ENCODE measurements at places on chromosomes 6 and 20.

DNA sequence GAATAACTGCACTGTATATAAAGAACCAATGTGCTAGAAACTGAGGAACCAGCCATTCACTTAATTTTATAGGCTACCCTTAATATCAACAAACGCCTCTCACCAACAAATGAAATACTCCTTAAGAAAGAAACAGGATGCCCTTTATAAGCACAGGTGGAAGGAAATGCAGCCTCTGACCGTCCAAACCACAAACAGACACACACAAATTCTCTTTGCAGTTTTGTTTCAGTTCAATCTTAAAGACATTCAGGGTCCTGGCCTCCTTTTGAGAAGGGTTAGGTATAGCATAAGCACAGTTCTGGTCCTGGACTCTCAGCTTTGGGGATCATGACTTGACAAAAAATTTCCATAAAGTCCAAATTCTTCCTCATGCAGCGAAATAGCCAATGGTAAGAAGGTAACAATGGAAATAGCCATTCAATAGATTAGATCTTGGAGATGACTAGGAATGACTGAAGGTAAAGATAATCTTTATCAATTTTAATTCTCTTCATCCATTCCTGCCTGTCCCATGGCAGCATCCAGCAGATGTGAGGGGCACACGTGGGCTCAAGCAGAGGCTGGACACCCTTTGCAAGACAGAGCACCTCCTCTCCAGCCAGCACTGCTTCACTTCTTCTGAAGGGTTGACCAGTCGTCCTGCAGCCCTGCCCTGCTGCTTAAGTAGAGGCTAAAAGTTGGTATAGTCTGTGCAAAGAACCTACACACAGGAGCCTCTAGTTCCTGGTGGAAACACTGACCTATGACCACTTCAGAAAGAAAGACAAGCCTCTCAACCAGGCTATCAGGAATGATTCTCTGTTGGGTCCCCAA lies 123.9 kb downstream of the CD83 start:
- no peak for DNase-seq

DNA sequence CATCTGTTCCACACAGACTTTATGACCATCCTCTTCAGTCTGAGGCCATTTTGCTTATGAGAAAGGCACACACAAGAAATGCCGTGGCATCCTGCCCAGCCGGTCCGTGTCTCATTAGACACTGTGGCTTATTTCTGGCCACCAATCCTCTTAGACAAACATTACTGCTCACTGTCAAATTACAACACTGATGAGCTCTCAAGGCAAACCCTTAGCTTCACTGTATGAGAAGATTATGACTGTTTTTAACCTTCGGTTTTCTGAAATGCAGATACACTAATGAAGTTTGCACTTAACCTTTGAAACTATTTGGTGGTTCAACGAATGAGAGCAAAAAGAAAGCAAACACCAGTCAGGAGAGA lies 50.5 kb upstream of the DST start:
- peak; percentile 75 for DNase-seq

DNA sequence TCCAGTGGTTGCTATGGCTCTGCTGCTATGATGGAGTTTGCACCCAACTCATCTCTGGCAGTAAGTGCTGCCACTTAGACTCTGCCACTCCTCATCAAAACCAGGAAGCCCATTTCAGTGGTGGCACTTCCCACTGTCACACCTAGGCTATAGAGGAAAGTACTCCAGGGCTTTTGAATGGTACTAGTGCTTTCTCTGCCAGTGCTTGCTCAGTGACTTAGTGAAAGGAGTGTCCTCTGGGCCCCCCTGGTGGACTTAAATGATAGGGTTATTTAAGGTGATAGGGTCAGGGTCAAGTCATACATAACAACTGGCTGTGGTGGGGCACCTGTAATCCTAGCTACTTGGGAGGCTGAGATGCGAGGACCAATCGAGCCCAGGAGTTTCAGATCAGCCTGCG lies 22.8 kb downstream of the FITM2 start:
- DNase-seq = peak; percentile 52

- DNase-seq = no peak
Observed at GRCh38 chr6:32226434-32226833, 2.6 kb upstream of the NOTCH4 start.

- DNase-seq = peak; percentile 44
Observed at GRCh38 chr6:168333039-168333438, 13.5 kb upstream of the DACT2 start.

- DNase-seq = no peak
Observed at GRCh38 chr6:391559-392440, at the start of gene IRF4. IRF4 (plus strand) TSS chr6:391752; CDS start chr6:393153, 1,401 bp downstream.
